ENCODE measurements at places on chromosomes 6 and 20.

- no peak for DNase-seq
Measured at GRCh38 chr6:20332441-20333006, 69.2 kb upstream of the E2F3 start.

DNA sequence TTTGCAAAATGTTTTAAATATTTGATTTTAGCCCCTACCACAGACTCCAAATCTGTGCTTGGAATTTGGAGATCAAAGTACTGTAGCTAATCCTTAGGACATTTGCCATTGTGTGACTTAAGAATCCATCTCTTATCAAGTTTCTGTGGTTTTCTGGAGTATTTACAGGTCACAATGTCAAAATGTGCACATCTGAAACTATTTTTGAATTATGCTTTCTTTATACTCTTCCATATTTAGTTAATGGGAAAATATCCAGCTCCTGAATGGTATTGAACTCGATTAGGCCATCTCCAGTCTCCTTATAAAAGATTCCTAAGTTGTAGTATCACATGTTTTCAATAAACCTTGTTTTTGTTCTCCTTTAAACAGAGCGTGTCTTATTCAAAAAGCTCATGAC lies 162.5 kb downstream of the KHDC1L start:
- no peak for DNase-seq

DNA sequence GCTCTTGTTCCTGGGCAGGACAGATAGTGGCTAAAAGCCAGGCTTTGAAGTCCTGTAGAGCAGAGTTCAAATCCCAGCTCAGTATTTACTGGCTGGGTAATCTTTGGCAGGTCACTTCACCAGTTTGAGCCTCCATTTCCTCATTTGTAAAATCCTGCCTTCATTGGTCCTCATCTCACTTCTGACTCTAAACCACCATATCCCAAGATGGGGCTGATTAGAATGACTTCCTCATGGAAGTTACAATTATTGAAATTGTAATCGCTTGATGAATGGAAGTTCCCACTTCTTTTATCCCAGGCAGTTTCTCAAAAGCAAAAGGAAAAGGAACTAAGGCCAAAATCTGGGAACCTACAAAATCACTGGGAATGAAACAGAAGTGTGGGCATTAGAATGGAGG lies 35.9 kb upstream of the B4GALT5 start:
- no peak for DNase-seq

DNA sequence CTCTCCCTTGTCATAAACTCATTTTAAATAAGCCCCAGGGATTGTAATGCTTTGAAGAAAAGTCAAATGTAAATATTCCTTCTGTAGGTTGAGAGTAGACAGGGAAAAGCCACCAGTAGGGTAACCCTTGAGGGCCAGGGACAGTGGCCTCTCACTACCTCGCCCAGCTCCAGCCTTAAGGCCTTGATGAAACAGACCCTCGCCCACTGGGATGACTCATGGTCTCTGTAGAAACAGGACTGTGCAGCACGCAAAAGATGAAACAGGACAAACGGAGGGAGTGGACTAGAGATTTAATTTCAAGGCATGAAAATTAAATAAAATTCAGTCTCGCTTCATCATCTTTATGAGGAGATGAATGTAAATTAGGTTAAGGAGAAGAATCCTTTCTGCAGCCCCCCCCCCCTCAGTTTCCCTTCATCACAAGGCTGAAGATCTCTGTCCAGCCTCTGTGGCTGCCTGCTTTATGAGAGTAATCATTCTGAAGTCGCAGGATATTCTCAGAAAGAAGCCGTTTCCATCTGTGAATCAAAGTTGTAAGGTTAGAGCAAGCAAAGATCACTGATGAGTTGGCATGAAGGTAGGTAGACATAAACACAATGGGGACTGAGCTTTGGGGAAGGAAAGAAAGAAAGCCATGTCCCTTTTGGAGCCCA lies 60.4 kb downstream of the TMEM200A start:
- no peak for DNase-seq

- DNase-seq, result no peak
Measured at GRCh38 chr6:19549109-19549508, 288.1 kb upstream of the ID4 start.

- DNase-seq, result no peak
Measured at GRCh38 chr20:13461849-13462458, 176.8 kb downstream of the TASP1 start.

- no peak for DNase-seq
Measured at GRCh38 chr6:140828856-140829255, 1303.9 kb upstream of the GJE1 start.

GRCh38 chr20:32190616-32191415 lies 16.7 kb downstream of the PLAGL2 start:
- DNase-seq, result no peak

DNA sequence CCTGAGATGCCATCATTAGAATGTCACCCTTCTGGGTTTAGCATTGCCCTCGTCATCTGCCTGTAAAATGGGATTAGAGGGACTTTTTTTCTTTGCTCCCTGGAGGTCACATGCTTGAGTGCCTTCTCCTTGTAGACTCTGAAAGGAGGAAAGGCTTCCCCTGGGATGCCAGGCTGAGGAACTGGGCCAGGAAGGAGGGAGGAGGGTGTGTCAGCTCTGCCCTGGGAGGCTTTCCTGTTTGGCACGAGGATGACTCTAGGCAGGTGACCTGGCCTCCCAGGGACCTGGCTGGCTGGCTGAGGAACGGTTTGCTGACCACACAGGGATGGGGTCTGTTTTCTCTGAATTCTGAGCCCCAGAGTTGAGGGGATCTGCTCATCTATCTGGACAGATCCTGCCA lies 137.9 kb upstream of the RNF24 start:
- DNase-seq, result no peak

DNA sequence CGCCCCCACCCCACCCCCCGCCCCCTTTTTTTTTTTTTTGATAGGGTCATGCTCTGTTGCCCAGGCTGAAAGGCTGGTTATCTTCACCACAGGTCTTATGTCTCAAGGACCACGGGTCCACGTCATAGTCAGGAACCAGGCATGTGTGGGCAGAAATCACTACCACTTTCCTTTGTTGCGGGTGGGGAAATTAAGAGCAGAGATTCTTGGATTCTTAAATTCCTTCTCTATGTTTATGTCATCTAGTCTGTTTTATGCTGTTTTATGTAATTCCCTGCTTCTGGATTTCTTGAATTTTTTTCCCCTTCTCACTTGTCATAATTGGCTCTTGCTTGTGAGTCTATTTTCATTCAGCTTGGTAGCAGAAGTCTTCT lies 25.8 kb upstream of the PLCG1 start:
- no peak for DNase-seq

DNA sequence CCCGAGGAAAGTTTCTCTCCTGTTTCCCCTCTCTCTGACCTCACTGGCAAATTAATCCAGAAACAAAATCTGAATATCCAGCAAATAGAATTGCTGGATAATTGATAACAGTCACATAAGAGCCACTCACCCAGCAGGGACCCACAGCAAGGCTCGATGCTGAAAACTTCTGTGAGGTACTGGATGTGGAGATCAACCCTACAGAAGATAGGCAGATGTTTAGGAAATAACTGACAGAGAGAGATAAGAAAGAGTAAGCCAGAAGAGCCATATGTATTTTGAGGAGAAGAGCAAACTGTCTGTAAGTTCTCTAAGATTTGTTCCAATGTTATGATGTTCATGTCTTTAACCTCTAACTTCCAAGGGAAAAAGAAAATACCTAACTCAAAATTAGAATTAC lies 59.7 kb downstream of the PKHD1 start:
- DNase-seq, result no peak

DNA sequence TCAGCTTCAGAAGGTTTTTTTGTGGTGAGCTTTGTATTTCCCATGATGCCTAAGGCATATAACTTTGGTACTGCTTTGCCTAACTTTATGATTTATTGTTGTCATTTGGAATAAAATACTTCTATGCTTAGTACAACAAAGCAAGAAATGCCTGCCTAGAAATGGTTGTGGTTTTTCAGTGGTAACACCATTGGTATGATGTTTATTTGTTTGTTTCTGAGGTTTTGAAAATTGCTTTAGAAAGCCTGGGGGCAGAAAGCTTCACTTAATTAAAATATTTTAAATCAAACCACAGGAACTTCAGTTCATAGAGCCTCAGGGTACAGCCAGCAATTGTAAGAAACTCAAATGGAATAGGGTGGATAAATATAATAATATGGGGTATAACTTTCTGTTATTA lies 351.2 kb upstream of the MAP3K7 start:
- DNase-seq, result no peak

DNA sequence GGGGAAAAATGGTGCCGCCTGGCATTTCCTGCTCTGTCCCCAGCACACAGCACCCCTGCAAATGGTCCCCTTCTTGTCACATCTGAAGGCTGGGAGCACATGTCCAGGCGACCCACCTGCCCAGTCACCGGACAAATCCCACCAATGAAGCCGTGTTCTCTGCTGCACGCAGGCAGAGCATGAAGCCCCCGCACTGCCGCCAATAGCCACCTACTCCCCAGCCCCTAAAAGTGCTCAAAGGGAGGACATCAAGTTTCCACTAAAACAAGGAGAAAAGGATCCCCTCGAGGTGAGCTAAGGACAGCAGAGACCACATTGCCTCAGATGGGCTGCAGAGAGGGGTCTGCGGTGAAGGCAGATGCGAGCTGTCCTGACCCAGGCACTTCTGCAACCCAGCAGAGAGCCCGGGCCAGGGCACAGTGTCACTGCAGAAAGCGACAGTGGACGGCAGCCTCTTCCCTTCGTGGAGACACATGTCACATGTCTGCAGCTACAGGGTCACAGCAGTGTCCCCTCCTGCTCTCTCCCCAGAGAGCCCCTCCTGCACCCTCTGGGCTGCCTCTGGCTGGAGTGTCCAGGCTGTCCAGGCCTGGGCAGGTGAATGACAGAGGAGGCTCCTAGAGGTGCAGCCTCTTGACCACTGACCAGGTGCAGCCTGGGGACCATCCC lies 221.5 kb downstream of the PREX1 start:
- no peak for DNase-seq

- DNase-seq, result no peak
Measured at GRCh38 chr6:26473429-26473757, 15.6 kb downstream of the BTN2A1 start.

- DNase-seq, result no peak
Measured at GRCh38 chr6:162942866-162943265, 215.1 kb downstream of the PACRG start.

DNA sequence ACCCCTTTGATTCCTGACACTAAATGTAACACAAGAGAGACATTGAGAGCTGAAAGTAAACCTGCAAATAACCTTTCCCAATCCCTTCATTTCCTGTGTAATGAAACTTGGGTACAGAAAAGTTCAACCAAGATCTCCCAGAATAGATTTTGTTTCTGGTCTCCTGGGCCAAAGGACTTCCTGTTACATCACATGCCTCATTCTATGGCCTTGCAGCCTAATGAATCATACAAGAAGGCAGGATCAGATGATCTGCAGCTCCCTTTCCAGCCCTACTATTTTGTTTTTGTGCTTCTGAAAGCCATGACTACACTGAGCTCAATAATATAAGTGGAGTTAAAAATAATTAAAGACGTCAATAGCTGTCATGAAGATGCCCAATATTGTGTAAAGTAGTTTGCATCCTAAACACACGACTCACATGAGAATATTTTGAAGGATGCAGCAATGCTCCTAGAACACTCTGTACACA lies 73.4 kb upstream of the NOX3 start:
- no peak for DNase-seq

- DNase-seq, result peak; percentile 16
Measured at GRCh38 chr6:31462964-31463870, 34.7 kb upstream of the MICB start.

DNA sequence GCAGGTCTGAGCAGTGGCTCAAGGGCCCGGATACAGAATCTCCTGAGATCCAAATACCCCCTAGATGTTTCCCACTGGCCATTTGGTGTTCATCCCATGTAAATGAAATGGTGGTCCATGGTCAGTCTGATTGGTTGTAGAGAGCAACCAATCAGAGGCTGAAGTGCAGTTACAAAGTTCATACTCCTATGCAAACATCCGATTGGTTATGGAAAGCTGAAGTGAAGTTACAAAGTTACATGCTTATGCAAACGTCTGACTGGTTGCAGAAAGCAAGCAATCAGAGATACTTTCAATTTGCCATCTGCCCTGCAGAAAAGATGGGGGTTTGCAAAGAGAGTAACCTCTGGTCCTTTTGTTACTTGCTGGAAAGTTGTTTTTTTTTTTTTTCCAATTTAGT lies 313.6 kb downstream of the CDKAL1 start:
- DNase-seq, result no peak

DNA sequence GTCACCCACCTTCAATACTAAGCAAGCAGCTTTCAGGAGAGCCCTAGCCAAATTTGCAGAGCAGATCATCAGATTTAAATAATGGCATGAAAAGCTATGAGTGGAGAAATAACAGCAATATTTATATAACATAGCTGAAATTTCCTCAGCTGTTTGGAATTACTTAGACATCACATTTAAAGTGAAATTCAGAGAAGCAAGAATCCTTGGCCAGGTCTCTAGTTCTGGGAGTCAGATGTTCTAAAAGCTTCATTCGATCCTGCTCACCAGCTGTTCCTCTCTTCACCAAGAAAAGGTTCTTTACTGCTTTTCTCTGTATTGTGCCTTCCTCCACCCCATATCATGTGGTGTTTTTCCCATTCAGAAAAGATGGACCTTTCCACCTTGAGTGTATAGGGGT lies 152.3 kb upstream of the JAG1 start:
- DNase-seq, result no peak

GRCh38 chr6:158205169-158205944 lies 37.2 kb downstream of the GTF2H5 start:
- no peak for DNase-seq

DNA sequence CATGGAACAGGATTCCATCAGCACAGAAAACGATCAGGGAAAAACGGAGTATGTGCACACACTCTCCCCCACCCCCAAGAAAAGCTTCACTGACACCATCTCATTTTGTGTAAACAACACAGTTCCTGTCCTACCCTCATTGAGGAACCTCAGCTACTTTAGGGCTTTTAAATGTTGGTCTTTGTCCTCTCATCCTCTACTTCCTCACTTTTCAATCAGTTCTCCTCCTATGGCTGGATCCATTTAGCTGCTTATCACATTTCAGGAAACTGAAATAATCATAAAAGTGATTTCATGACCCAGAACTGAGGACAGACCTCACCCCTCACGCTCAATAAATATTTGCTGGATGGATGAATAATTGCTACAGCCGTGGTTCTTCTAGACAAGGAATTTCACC lies 33.1 kb upstream of the PNRC1 start:
- no peak for DNase-seq

- DNase-seq, result no peak
Measured at GRCh38 chr20:49187330-49187850, 744 bp downstream of the STAU1 start.

- DNase-seq, result no peak
Measured at GRCh38 chr6:36350082-36350481, 13.4 kb upstream of the BNIP5 start.

- DNase-seq, result no peak
Measured at GRCh38 chr6:110781522-110782214, 33.6 kb downstream of the CDK19 start.

GRCh38 chr6:73375216-73375615 lies 5.5 kb upstream of the OOEP start:
- no peak for DNase-seq

Measured in NCI-H187 (cell line).